ENCODE measurements at places on chromosomes 3 and 15. TPM values are rescaled to one million over a fixed set of nuclear protein-coding genes. Genes with fewer than 3 reads are reported as not detected.

The ZNF774 gene
- 0.04 TPM for polyA plus RNA-seq

The NUTM1 gene
- not detected for polyA plus RNA-seq

The C3orf52 gene
- 0.50 TPM for polyA plus RNA-seq

The CAMP gene
- 1.1 TPM for polyA plus RNA-seq

The CYP8B1 gene
- not detected for polyA plus RNA-seq

The BLM gene
- polyA plus RNA-seq, result 14.4 TPM

The UROC1 gene
- not detected for polyA plus RNA-seq

The TF gene
- polyA plus RNA-seq, result not detected

The PHLDB2 gene
- polyA plus RNA-seq, result 1.4 TPM

The ZPLD1 gene
- polyA plus RNA-seq, result not detected

The TUSC7 gene
- not detected for polyA plus RNA-seq

The ISY1 gene
- polyA plus RNA-seq, result 71.9 TPM

The ITIH3 gene
- not detected for polyA plus RNA-seq

The KNG1 gene
- not detected for polyA plus RNA-seq

The CLSTN2 gene
- not detected for polyA plus RNA-seq

The CCDC39 gene
- polyA plus RNA-seq, result not detected

The SPINK8 gene
- polyA plus RNA-seq, result not detected

The ISLR2 gene
- polyA plus RNA-seq, result not detected

The VGLL4 gene
- 28.6 TPM for polyA plus RNA-seq

The WDR93 gene
- not detected for polyA plus RNA-seq

The LDHAL6B gene
- polyA plus RNA-seq, result not detected

The AMIGO3 gene
- polyA plus RNA-seq, result 1.5 TPM

The NRROS gene
- 18.9 TPM for polyA plus RNA-seq

The TBC1D5 gene
- 63.0 TPM for polyA plus RNA-seq

The COL6A5 gene
- not detected for polyA plus RNA-seq

The C15orf61 gene
- polyA plus RNA-seq, result 4.3 TPM

The CCDC80 gene
- 0.14 TPM for polyA plus RNA-seq

The GP9 gene
- polyA plus RNA-seq, result 4.3 TPM

The RPUSD3 gene
- polyA plus RNA-seq, result 57.9 TPM

The TNIK gene
- 3.0 TPM for polyA plus RNA-seq

The CERS3 gene
- polyA plus RNA-seq, result not detected

The PRR20G gene
- not detected for polyA plus RNA-seq

The IL5RA gene
- polyA plus RNA-seq, result 2.8 TPM

The PROK2 gene
- polyA plus RNA-seq, result not detected

The COL6A6 gene
- polyA plus RNA-seq, result not detected

The HOMER2 gene
- 2.7 TPM for polyA plus RNA-seq

The C3orf80 gene
- polyA plus RNA-seq, result not detected

The SOX14 gene
- polyA plus RNA-seq, result not detected

The TIMP4 gene
- not detected for polyA plus RNA-seq

The CHRD gene
- polyA plus RNA-seq, result not detected

The TNNC1 gene
- polyA plus RNA-seq, result not detected

The RTP1 gene
- not detected for polyA plus RNA-seq

The FETUB gene
- not detected for polyA plus RNA-seq

The SCN11A gene
- not detected for polyA plus RNA-seq

The KNL1 gene
- polyA plus RNA-seq, result 1.1 TPM

The SERPINI2 gene
- polyA plus RNA-seq, result not detected

The PLA2G4B gene
- 1.3 TPM for polyA plus RNA-seq

Measured in IgD-negative memory B cell (primary cell).